ENCODE measurements at places on chromosomes 5 and 9.

- no peak for DNase-seq
These were observed 132.6 kb upstream of the FSTL4 start for GRCh38 chr5:133744960-133745308.

GRCh38 chr9:101383361-101383760, 1.4 kb downstream of the BAAT start:
- DNase-seq, result no peak

DNA sequence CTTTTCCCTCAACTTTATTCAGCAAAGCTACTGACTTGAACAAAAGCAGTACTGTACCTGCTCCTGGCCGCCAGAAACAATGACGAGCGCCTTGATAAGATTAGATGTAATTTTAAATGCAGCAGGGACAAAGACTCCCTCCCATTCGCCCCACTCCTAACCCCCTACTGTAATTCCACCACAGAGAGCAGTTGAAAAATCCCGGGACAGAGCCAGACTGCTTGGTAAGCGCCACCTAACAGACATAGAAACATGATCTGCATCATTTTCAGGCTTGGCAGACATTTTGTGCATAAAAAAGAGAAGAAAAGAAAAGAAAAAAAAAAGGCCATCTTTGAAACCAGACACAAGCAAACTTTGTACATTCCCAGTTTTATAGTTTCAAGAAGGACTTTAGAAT, 81.9 kb downstream of the ISL1 start:
- no peak for DNase-seq

DNA sequence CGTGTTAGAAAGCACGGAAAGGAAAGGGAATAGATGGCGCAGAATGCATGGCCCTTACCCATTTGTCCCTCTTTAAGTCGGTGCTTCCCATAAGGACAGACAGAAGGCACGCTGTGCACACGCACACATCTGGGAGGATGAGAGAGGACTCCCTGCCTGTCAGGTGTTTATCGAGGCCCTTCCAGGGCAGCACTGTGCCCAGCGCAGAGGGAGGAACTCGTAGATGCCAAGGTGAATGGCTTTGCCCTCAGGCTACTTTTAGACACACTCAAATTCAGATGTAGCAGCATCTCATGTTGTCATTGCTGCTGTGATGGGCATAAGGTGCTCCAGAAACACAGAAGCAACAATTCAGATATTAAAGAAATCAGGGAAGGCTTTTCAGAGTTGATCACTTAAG, 70.2 kb upstream of the CTSL start:
- DNase-seq, result no peak

DNA sequence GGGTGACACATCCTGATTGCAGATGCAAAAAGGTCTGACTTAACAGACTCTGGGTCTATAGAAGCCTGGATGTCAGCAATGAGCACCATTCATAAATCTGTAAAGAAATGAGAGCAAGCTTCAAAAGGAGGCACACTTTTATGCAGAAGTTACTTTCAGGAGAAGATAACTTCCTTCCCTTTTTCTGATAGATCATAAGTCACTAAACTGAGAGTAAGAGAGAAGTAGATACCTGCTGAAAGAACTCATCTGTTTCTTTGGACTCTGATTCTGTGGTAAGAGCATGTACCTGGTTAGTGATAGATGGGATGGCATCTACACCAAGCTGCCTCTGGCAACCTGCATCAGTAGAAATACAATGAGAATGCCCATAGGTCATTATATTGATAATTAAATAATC, 525.6 kb downstream of the CETN3 start:
- no peak for DNase-seq

GRCh38 chr5:139439013-139439903, at the start of gene DNAJC18:
Gene DNAJC18, minus strand, starts transcription at chr5:139439525. Its CDS starts 80 bp downstream, at chr5:139439445.
- peak; percentile 97 for DNase-seq

- no peak for DNase-seq
These were observed 123.0 kb downstream of the C9orf50 start for GRCh38 chr9:129497813-129498450.

- no peak for DNase-seq
These were observed 29.6 kb downstream of the CDH10 start for GRCh38 chr5:24615159-24615558.

DNA sequence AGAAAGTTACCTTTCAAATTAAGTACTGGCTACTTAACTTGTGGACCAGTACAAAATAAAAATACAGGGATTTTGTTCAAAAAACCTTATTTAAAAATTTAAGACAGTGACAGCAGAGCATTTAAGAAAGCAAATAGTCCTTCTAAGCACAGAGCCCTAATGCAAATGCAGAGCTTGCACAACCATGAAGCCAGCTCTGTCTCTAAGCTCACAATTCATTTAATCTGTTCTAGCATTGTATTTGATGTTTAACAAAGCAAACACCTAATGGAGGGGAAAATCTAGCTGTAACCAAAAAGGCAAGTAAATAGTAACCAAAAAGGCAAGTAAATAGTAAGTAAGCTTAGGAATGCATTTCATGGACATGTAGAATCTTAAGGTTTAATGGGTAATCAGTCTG, 138.7 kb upstream of the GHR start:
- DNase-seq, result no peak

- no peak for DNase-seq
These were observed 25.7 kb downstream of the UTP15 start for GRCh38 chr5:73591102-73591695.

DNA sequence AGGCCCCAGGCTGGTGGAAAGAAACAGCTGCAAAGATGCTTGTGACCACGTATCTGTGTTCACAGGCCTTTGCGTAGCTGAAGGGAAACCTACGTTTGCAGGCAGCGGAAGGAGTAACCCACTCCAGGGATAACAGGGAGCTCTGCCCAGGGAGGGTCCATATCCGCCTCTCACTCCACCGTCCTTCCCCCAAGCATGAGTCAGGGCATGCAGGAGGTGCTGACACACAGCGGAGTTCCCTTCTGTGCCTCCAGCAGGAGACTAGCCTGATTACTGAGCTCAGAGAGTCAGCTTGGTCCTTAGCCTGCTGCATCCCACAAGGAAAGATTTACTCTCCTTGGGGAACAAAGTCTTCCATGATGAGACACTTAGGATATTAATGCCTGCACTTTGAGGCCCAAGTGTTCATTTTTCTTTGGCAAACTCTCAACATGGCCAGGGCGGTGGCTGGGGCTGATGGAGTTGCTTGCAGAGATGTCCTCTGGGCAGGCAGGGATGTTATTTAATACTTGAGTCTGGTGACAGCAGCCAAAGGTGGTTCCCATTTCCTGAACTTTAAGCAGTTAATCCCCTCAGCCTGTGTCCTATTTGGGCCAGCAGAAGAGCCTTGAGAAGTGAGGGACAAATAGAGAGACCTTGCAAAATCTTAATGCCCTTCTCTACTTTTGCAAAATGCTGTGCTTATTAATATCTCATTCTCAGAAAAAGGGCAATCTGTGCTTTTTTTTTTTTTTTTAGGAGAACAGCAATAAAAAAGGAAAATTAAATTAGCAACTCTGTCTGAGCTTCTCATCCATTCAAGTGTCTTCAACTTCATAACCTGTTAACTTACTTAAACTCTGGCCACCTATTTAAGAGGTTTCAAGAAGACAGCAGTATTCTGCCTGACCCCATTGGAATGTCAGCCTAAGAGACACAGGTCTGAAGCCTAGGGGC, 222.1 kb downstream of the HSPA4 start:
- no peak for DNase-seq

Data from esophagus muscularis mucosa (tissue), 4 donors.